ENCODE measurements at places on chromosomes 5 and 9.
A peak's percentile ranks its signal among the peaks of the same experiment; 100 is the strongest.

GRCh38 chr9:69900406-69900805, 79.8 kb downstream of the CFAP95 start:
- no peak for DNase-seq

- DNase-seq, result no peak
Measured at GRCh38 chr5:52854301-52854700, 66.6 kb downstream of the ITGA1 start.

- no peak for DNase-seq
Measured at GRCh38 chr9:112103405-112103804, 71.7 kb downstream of the SUSD1 start.

GRCh38 chr9:87337335-87338087, 160.2 kb upstream of the DAPK1 start:
- DNase-seq, result no peak

- DNase-seq, result no peak
Measured at GRCh38 chr5:137563301-137563645, 64.1 kb upstream of the SPOCK1 start.

DNA sequence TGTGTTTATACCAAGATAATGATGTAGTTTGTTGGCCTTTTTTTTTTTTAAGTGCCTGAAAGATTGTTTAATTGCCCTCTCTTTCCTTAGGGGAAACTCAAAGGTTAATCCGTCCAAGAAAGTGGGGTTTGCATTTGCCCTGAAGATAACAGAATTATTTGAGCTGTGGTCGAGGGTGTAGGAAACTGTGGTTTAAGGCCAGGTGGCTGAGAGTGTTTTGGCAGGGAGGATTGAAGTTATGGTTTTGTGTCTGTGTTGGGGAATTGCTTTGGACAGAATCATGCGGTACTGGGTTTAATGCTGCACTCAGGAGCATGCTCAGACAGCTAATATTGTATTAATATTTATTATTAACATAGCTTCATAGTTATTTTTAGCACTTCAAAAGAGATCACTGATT, 509.8 kb downstream of the EBF1 start:
- no peak for DNase-seq

GRCh38 chr9:33459115-33459514, 11.7 kb upstream of the AQP3 start:
- no peak for DNase-seq

- DNase-seq, result no peak
Measured at GRCh38 chr9:10774051-10774450, 161.2 kb upstream of the PTPRD start.

DNA sequence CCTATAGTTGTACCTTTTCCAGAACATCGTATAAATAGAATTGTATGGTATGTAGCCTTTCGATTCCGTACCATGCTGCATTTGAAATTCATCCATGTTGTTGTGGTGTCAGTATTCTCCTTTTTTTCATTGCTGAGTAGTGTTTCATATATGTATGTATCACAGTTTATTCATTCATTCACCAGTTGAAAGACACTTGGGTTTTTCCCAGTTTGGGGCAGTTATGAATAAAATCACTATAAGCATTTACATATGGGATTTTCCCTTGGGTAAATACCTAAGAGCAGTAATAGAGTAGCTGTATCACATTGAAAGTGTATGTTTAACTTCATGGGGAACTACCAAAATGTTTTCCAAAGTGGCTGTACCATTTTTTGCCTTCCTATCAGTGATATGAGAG, 16.1 kb upstream of the FKTN start:
- DNase-seq, result no peak

DNA sequence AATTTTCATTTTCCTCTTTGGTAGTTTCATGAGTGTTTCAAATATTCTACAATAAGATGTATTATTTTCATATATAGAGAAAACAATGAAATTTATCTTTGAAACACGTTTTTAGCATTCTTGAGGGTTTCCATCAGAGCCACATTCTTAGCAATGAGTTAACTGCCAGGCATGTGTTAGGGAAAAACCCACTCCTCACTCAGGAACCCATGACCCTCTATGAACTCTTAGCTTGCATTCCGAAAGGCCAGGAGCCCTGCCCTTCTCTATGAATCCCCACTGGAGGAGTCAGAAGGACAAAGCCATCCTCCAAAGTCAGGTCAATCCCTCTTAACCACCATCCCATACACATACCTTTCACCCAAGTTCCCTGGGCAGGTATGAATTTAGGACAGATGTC, 57.5 kb downstream of the ADAMTS12 start:
- no peak for DNase-seq

DNA sequence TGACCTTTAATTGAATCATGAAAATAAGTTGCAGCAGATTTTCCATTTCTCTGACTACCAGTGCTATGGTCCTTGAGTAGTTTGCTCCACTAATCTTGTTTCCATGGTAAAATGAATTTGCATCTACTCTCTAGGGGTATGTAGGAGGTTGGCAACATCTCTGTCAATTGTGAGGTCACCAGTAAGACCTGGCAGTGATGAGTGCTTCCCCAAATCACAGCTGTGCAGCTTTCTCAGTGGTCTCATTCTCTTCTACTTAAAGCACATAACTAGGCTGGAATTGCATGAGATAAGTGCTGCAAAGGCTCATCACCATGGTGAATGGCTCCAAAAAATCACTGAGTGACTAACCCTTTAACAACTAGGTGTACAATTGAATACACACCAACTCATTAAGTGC, 36.3 kb downstream of the ADAMTS19 start:
- no peak for DNase-seq

GRCh38 chr9:80146466-80146865, 574.7 kb downstream of the TLE4 start:
- DNase-seq, result no peak

DNA sequence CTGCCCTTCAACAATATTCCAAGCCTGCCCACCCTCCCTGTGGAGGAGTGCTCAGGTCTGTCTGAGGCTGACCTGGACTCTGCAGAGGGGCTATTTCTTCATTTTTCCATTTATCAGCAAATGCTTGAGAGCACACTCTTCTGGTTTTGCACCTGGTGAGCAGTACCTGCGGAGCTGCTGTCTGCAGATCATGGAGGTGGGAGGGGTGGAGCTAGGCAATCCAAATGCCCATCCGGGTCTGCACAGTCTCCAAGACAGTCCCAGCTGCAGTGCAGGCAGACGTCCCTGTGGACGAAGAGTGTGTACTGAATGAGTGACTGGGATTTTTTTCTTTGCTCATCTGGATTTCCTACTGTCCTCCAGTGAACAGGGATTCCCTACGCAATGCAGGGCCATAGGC, 239.8 kb downstream of the IRX2 start:
- DNase-seq, result peak; percentile 37

GRCh38 chr5:2482778-2483177, 268.7 kb downstream of the IRX2 start:
- no peak for DNase-seq

GRCh38 chr9:133463234-133463863, 3.6 kb downstream of the CACFD1 start:
- DNase-seq, result no peak

- DNase-seq, result no peak
Measured at GRCh38 chr5:1963358-1963757, 80.6 kb upstream of the IRX4 start.

DNA sequence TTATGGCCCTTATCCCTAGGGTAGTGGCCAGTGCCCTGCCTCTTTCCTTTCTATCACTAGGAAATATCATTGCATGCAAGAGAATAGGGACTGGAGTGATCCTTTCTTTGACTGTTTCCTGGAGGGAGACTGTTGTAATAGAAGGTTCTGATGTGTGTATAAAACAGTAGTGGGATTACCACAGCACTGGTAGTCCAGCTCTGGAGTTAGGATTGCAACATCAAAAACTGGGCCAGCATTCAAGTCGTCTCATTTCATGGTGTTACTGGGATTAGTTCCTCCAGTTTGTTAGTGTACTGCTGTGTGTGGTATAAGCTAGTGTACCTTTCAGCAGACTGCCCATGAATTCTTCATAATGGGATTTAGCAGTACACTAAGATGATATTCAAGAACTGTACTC, 45.8 kb downstream of the KIAA1958 start:
- DNase-seq, result no peak

- peak; percentile 66 for DNase-seq
Measured at GRCh38 chr5:462051-462481, 19.1 kb downstream of the EXOC3 start.

DNA sequence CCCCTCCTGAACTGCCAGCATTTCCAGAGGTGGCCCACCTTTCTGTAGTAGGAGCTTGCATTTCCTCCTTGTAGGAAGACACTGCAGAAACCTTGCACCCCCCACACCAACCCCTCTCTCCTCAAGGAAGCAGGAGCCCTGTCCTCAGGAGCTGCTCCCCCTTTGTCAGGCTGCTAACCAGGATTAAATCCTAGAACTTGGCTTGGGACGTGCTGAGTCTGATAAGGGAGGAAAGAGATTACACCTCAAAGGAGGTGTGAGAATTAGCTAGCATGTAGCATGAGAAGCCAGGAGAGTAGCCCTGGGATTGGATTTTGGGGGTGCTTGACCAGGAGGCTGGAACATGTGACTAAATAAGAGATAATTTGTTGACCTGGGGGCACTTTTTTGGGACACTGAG, 119.8 kb upstream of the ALDH1B1 start:
- DNase-seq, result no peak

DNA sequence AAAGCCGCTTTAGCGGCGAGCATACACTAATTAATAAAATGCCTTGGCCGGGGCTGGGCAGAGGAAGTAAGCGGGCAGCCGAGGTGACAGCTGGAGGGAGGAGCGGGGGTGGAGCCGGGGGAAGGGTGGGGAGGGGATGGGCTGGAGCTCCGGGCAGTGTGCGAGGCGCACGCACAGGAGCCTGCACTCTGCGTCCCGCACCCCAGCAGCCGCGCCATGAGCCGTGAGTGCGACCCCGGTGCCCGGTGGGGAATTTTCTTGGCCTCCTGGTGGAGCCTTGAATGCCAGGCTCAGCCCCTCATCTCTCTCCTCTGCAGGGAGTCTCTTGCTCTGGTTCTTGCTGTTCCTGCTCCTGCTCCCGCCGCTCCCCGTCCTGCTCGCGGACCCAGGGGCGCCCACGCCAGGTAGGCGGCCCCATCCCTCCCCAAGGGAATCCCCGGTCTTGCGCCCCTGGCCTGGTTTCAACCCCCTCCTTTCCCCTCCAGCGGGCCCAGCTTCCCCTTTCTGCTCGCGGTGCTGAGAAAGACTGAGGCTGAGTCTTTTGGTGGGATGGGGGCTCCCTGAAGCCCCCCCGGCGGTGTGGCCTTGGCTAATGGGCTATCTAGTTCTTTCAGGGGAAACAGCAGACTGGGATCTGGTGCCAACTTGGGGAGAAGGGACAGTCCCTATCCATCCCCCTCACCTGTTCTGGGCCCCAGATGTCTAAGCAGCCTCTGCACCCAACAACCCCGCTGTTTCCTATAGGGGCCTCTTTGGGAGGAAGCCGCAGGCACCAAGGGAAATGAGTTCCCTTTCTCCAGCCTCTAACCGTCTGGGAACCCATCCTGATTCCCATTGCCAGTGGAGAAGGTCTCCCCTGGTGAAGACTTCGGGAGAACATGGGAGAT, at the start of gene PTGS1:
Gene PTGS1, plus strand, starts transcription at position 156 of the 887 bp plus-strand sequence. Its CDS starts 61 bp downstream, at position 217.
- peak; percentile 76 for DNase-seq

- no peak for DNase-seq
Measured at GRCh38 chr9:911005-911404, 65.5 kb upstream of the DMRT3 start.

DNA sequence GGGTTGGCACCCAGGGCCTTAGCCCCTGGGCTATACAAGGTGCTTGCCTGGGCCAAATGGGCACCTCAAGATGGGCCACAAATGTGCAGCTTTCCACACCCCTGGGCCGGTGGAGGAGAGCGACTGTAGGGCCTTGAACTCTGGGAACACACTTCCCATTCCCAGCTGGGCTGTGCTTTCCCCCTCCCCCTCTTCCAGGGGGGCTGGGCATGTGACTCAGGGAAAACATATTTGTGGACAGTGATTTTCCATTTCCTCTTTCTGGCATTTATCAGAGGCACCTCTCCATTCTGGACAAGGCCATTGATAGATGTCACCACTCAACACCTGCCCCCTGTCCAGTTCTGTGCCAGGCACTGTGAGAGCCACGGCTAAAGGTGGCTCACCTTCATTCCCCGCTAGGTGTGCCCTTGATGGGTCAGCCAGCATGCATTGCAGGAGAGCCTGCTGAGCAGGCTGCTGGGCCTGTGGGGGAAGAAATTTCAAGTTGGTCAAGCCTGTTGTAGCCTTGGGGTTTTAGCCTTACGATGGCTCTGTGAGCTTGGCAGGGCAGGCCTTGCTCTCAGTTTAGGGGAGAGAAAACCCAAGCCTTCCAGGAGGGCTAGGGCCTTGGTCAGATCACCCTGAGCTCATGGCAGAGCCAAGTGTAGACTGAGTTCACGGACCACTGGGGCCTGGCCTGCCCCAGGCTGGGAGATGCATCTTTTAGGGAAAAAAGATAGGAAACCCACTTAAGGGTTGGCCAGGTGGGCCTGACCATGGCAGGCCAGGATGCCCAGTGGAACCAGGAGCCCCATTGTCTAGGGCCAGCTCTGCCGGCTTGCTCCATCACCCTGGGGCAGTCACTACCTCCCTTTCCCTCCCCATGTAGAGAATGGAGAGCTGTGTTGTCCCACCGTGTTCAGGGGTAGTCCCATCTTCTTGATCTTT, 113.9 kb downstream of the DAB2IP start:
- DNase-seq, result peak; percentile 32

- no peak for DNase-seq
Measured at GRCh38 chr5:112232667-112233066, 186.4 kb downstream of the EPB41L4A start.

DNA sequence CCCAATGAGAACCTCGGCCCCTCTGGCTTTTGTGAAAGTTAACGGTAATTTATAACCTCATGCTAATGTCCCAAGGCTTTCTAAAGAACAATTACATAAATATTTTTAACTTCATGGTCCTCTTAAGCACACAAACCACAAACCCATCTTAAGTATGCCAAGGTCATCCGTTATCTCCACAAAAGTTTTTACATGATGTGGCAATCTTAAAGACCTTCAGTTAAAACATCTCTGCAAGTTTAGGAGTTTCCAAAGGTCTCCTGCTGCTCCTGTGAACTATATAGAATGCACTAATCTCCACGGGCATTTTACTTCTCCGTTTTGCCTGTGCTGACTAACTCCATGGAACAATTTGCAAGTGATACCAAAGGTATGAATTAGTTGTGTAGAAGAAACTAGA, 228.2 kb downstream of the TLE1 start:
- DNase-seq, result no peak

DNA sequence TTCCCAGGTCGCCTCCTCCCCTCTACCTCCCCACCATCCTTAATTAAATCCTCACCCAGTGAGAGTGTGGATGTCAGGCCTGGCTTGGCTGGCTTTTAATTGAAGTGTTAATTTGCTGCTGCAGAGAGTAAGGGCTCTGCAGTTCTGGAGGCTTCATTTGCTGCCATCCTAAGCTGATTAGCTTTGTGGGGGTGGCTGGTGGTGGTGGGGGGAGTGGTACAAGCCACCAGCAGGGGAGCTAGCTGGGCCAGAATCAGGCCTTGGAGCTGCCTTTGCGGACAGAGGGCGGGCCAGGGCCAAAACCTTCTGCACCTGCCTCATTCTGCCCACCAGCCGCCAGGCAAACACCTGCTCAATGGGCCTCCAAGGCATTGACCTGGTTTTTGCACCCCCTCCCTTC, 26.8 kb upstream of the TIFAB start:
- DNase-seq, result no peak

- DNase-seq, result no peak
Measured at GRCh38 chr9:1916655-1917054, 98.5 kb upstream of the SMARCA2 start.
